Right renal pelvis (tissue), 4 donors: ENCODE measurements at places on chromosomes 12 and 14. TPM values are rescaled to one million over a fixed set of nuclear protein-coding genes. Genes with fewer than 3 reads are reported as not detected.

The OVCH1 gene
- 0.39 TPM for polyA plus RNA-seq

The AMN gene
- polyA plus RNA-seq: 22.6 TPM

The NAA25 gene
- 18.7 TPM for polyA plus RNA-seq

The DHRS2 gene
- 32.4 TPM for polyA plus RNA-seq

The MAP3K9 gene
- 4.0 TPM for polyA plus RNA-seq

The GPR65 gene
- 0.58 TPM for polyA plus RNA-seq

The OASL gene
- polyA plus RNA-seq: 0.13 TPM

The SDR9C7 gene
- 0.25 TPM for polyA plus RNA-seq

GRCh38 chr14:33668066-33668465 lies 282.8 kb downstream of the EGLN3 start:
- no peak for DNase-seq

- DNase-seq: no peak
These were observed 28.5 kb downstream of the SLC8B1 start for GRCh38 chr12:113306382-113306781.
